ENCODE measurements at places on chromosomes 2 and 18. TPM values are rescaled to one million over a fixed set of nuclear protein-coding genes. Genes with fewer than 3 reads are reported as not detected.

DNA sequence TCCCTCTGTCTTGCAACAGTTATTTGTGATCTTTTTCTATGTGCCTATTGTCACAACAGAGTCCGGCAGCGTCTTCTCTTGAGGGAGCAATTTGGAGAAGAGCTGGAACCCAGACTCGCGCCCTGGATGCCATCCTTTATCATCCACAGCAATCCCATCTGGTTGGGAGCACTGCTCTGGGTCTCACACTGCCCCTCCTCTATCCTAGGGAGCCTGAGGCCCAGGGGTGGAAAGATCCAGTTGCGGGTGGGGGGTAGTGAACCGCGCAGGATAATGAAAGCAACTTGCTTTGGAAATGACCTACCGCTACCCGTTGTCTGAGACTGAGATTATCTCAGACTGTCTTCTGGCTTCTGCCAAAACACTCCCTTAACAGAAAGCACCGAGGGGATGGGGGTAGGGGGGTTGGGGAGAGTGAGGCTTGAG, 713 bp downstream of the WBP1 start:
- DNase-seq = no peak

HAAO gene
- 0.82 TPM for total RNA-seq

DNA sequence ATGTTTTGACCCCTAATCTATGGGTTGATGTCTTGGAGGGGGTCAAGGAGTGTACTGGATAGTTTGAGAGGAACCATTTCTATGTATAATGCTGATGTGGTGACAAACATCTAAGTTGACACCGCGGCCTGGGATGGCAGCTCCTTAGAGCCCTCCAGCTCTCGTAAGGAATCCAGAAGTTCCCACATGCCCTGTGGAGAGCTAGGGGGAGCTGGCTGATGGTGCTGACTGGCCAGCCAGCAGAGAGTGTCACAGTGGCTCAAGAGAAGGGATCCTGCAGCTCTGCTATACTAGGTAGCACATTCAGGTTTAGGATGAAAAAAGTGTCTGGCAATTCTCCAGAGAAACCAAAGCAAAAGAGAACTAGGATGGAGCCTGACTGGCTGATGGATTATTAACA, 842.2 kb upstream of the VRK2 start:
- no peak for DNase-seq

RFTN2 gene
- total RNA-seq = 22.8 TPM

GRCh38 chr2:132584976-132585817, 84.8 kb downstream of the LYPD1 start:
- DNase-seq = no peak

C2orf81 gene
- total RNA-seq = 0.41 TPM

All from frontal cortex (tissue), 4 donors.